ENCODE measurements at places on chromosomes 13 and 19.

GRCh38 chr19:46478356-46478986, 7.1 kb upstream of the PNMA8A start:
- peaks cover 25% of the 10 kb centered on the region for H3K4me1 ChIP-seq
- DNase-seq, result no peak
- H3K27me3 ChIP-seq, result no peaks in the 10 kb centered on the region
- H3K4me3 ChIP-seq, result no peak overlapping the region
- no peaks in the 10 kb centered on the region for H3K36me3 ChIP-seq
- H3K27ac ChIP-seq, result peak overlapping the region; percentile 27

GRCh38 chr19:17688853-17689595, 870 bp upstream of the UNC13A start:
- peak overlapping the region; percentile 22 for H3K27ac ChIP-seq
- peaks cover 26% of the 10 kb centered on the region for H3K27me3 ChIP-seq
- no peaks in the 10 kb centered on the region for H3K36me3 ChIP-seq
- H3K4me1 ChIP-seq, result peaks cover 12% of the 10 kb centered on the region
- no peak overlapping the region for H3K4me3 ChIP-seq

- no peak overlapping the region for H3K4me3 ChIP-seq
- DNase-seq, result peak; percentile 66
Observed at GRCh38 chr13:111253365-111253872, 67.0 kb upstream of the TEX29 start.

GRCh38 chr13:48475230-48475629, 57.6 kb downstream of the RCBTB2 start:
- no peak overlapping the region for H3K4me3 ChIP-seq
- no peaks in the 10 kb centered on the region for H3K4me1 ChIP-seq
- no peak overlapping the region for H3K27ac ChIP-seq
- H3K36me3 ChIP-seq, result peaks cover 6% of the 10 kb centered on the region

DNA sequence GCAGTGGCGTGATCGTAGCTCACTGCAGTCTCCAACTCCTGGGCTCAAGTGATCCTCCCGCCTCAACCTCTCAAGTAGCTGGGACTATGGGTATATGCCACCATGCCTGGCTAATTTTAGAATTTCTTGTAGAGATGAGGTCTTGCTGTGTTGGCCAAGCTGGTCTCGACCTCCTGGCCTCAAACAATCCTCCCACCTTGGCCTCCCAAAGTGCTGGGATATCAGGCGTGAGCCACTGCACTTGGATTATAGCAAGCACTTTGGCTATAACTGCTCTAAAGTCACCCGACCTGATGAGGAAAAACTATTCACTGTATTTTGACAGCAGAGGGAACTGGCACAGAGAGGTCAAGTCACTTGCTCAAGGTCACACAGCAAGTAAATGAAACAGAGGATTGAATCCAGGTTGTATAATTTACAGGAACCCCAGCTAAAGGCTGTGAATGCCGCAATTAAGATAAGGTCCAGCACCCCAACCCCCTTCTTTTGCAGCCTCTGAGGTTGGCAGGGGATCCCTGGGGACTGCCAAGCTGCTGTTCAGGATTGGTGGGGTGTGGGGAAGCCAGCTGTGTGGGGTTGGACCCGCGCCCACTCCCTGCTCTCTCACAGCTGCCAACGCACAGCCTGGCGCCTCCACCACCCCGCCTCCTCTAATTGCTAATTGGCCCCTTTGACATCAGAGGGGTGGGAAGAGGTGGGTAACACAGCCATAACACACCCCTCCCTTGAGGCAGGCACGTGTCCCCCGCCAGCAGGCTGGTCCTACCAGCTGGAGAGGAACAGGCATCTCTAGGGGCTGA, 6.0 kb downstream of the TMIGD2 start:
- no peaks in the 10 kb centered on the region for H3K4me1 ChIP-seq
- H3K4me3 ChIP-seq, result no peak overlapping the region
- no peaks in the 10 kb centered on the region for H3K36me3 ChIP-seq
- H3K27ac ChIP-seq, result no peak overlapping the region
- H3K27me3 ChIP-seq, result no peaks in the 10 kb centered on the region

GRCh38 chr13:109669234-109669612, 117.2 kb downstream of the IRS2 start:
- DNase-seq, result no peak
- H3K27ac ChIP-seq, result no peak overlapping the region
- H3K27me3 ChIP-seq, result no peaks in the 10 kb centered on the region
- H3K4me1 ChIP-seq, result no peaks in the 10 kb centered on the region
- H3K4me3 ChIP-seq, result no peak overlapping the region
- no peaks in the 10 kb centered on the region for H3K36me3 ChIP-seq

DNA sequence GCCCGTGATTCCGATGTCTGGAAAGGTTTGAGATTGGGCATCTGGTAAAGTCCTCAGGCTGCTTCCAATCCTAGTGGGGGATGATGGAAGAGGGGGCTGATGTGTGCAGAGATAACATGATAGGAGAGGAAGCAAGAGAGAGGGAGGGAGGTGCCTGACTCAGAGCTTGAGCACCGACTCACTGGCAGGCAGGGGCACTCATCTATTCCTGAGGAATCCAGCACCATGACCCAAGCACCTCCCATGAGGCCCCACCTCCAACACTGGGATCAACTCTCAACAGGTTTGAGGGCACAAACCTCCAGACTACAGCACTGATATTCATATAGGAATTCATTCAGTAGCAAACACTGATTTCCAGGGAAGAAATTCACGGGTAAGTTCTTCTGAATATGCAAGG, 5.6 kb upstream of the SIGLEC9 start:
- no peak for DNase-seq
- no peaks in the 10 kb centered on the region for H3K36me3 ChIP-seq
- H3K4me1 ChIP-seq, result no peaks in the 10 kb centered on the region
- H3K4me3 ChIP-seq, result no peak overlapping the region
- H3K27ac ChIP-seq, result no peak overlapping the region

- no peaks in the 10 kb centered on the region for H3K36me3 ChIP-seq
- H3K27me3 ChIP-seq, result no peaks in the 10 kb centered on the region
- no peak overlapping the region for H3K4me3 ChIP-seq
- DNase-seq, result no peak
- no peak overlapping the region for H3K27ac ChIP-seq
- H3K4me1 ChIP-seq, result no peaks in the 10 kb centered on the region
Observed at GRCh38 chr19:53809518-53810186, 14.5 kb downstream of the NLRP12 start.

GRCh38 chr13:69291292-69291906, 816.2 kb upstream of the ATXN8OS start:
- DNase-seq, result no peak
- H3K4me1 ChIP-seq, result peaks cover 9% of the 10 kb centered on the region
- H3K36me3 ChIP-seq, result no peaks in the 10 kb centered on the region
- H3K4me3 ChIP-seq, result no peak overlapping the region
- no peak overlapping the region for H3K27ac ChIP-seq
- H3K27me3 ChIP-seq, result no peaks in the 10 kb centered on the region

DNA sequence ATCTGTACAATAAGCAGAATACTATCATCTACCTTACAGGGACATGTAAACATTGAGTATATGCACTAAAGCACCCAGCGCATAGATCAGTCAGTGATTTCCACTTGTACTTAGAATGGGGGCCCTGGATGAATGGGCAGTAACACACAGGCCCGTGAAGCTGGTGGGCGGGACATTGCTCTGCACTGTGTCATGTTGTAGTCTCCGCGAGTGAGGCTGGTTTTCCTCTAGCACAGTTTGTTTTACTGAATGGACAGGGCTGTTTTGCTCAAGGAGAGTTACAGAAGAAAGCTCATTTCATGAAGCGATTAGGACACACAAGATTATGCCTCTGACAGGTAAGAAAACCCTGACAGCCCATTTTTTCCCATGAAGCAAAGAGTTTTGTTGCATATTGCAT, 86.4 kb upstream of the SOX21 start:
- H3K27me3 ChIP-seq, result no peaks in the 10 kb centered on the region
- no peak overlapping the region for H3K27ac ChIP-seq
- no peaks in the 10 kb centered on the region for H3K36me3 ChIP-seq
- H3K4me1 ChIP-seq, result no peaks in the 10 kb centered on the region

DNA sequence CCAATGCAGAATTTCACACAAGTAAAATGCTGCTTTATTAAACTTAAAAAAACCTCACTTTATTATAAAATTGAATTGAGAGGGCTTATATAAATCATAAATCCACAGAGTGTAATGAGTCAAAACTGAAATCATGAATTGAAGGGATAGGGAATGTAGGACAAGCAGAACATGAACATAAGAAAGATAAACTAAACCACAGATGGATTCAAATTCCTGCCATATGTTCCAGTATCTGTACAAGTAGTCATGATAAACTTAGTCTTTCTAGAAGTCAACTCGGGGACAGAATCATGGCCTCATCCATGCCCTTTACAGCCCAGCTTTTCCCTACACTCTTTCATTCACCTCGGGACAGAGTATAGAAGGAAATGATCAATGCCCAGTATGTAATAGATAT, 16.6 kb downstream of the LMO7 start:
- peaks cover 5% of the 10 kb centered on the region for H3K36me3 ChIP-seq
- no peak for DNase-seq
- no peaks in the 10 kb centered on the region for H3K27me3 ChIP-seq
- no peak overlapping the region for H3K27ac ChIP-seq

- H3K4me1 ChIP-seq, result no peaks in the 10 kb centered on the region
- no peak overlapping the region for H3K27ac ChIP-seq
- no peak for DNase-seq
- H3K4me3 ChIP-seq, result no peak overlapping the region
- H3K27me3 ChIP-seq, result no peaks in the 10 kb centered on the region
Observed at GRCh38 chr13:99860745-99861144, 110.8 kb downstream of the ZIC5 start.

DNA sequence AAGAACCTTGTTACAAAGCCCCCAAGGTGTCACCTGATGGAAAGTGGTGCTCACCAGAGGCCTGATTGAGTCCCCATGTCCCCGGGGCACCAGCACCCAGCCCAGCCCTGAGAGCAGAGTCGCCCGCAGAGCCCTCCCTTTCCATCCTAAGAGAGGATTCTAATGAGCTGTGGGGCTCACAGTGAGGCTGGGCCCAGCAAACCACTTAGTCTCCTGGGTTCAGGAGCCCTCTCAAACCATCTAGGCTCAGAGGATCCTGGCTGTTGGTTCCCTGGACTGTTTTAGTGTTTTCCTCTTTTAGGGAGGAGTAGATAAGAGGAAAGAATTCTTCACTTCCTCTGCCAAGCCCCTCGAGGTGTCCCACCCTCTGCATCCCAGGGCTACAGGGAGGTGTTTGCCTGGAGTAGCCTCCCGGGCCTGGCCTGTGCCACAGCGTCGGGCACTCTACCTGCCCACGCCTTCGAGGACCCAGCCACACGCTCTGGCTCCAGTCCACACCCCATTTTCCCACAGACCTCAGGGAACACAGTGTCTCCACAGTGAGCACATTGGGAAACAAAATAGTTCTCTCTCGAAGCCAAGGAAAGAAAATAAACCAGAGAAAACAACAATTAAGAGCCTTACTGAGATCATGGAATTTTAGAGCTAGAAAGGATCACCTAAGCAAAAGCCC, 34.4 kb downstream of the DHRS12 start:
- H3K4me3 ChIP-seq, result no peak overlapping the region
- H3K27ac ChIP-seq, result peak overlapping the region; percentile 97
- H3K4me1 ChIP-seq, result peaks cover 15% of the 10 kb centered on the region
- DNase-seq, result peak; percentile 59

DNA sequence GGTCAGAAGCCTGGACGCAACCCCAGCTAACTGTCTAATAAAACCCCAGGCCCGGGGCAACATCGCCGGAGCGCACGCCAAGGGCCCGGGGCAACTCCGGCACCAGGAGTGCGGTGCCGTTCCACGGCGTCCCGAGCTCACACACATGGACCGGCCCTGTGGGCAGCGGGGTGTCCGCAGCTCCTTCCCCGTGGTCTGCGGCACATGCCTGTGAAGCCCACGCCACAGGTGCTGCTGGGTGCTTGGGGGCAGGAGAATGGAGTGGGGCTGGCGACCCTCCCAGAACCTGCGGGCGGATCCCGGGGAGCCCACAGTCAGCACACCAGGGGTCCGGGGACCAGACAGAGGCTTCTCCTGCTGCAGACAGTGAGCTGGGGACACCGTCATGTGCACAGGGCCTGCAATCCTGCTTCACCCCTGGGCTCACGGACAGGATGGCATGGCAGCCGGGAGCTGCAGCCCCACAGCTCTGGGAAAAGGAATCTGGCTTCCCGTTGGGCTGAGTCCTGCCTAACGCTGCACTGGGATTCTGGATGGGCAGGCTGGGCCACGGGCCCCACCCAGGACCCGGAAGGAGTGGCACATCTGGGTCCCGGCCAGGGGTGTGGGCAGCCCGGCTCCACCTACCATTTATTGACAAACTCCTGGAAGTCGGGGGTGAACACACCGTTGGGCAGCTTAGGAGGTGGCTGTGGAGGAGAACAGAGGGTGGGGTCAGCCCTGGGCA, 28.2 kb upstream of the ZBTB7A start:
- H3K27me3 ChIP-seq, result no peaks in the 10 kb centered on the region
- H3K4me3 ChIP-seq, result no peak overlapping the region
- no peak for DNase-seq
- no peak overlapping the region for H3K27ac ChIP-seq

GRCh38 chr19:40974633-40975037, 16.4 kb upstream of the CYP2B6 start:
- no peak overlapping the region for H3K27ac ChIP-seq
- H3K4me1 ChIP-seq, result no peaks in the 10 kb centered on the region
- DNase-seq, result peak; percentile 78
- H3K4me3 ChIP-seq, result no peak overlapping the region
- peaks cover 74% of the 10 kb centered on the region for H3K27me3 ChIP-seq
- no peaks in the 10 kb centered on the region for H3K36me3 ChIP-seq

DNA sequence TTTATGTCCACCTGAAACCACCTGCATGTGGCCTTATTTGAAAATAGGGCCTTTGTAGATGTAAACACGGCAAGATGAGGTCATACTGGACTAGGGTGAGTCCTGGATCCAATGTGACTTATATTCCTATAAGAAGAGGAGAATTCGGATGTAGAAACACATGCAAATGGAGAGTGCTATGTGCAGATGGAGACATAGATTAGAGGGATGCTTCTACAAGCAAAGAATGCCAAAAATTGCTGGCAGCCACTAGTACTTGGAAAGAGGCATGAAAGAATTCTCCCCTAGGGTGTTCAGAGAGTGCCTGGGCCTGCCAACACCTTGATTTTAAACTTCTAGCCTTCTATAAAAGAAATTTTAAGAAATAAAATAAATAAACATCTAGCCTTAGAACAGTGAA, 226.1 kb downstream of the RFC3 start:
- peak; percentile 59 for DNase-seq
- peaks cover 20% of the 10 kb centered on the region for H3K4me1 ChIP-seq
- H3K4me3 ChIP-seq, result no peak overlapping the region
- H3K27me3 ChIP-seq, result no peaks in the 10 kb centered on the region
- H3K27ac ChIP-seq, result peak overlapping the region; percentile 86
